Caudate nucleus (tissue), 63 donors: ENCODE measurements at places on chromosomes 7 and 10.

DNA sequence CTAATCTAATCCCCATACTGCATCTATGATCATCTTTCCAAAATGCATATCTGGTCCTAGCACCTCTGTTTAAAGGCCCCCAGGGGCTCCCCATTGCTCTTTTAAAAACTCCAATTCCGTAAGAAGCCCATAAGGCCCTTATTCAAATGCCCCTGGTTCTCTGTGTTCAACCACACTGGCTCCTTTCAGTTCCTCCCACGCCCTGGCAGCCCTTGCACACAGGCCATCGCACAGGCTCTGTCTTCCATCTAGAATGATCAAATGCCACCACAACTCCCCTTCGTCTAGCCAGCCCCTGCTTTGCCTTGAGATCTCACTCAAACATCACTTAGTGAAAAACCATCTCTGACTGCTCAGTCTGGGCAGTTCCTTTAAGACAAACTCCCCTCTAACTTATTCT lies 112.9 kb upstream of the LYZL2 start:
- DNase-seq: no peak

- DNase-seq: no peak
Observed at GRCh38 chr10:30758338-30758737, 128.8 kb upstream of the LYZL2 start.

DNA sequence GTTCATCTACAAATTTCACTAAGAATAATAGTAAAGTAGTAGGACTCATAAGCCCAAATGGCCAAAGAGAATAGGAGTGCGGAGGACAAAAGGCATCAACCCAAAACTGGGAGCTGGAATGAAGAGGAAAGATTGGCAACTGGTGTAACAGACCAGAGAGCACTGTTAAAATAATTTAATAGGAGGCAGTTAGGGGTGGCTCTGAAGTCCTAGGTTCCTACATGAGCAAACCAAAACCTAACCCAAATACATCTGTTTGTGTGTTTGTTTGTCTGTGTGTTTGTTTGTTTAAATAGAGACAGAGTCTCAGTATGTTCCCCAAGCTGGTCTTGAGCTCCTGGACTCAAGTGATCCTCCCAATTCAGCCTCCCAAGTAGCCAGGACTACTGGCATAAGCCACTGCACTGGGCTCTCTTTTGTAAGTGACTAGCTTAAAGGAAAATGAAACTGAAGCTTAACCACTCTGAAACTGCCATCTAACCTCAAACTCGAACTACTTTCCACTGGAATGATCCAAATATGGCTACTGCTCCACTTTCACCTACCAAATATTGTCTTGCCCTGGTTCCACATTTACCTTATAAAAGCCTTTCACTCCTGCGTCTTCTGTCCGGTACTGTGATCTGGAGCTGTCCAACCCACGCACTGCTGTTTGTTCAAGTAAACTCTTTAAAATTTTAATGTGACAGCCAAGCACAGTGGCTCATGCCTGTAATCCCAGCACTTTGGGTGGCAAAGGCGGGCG lies 94.9 kb downstream of the AKR1D1 start:
- DNase-seq: no peak

DNA sequence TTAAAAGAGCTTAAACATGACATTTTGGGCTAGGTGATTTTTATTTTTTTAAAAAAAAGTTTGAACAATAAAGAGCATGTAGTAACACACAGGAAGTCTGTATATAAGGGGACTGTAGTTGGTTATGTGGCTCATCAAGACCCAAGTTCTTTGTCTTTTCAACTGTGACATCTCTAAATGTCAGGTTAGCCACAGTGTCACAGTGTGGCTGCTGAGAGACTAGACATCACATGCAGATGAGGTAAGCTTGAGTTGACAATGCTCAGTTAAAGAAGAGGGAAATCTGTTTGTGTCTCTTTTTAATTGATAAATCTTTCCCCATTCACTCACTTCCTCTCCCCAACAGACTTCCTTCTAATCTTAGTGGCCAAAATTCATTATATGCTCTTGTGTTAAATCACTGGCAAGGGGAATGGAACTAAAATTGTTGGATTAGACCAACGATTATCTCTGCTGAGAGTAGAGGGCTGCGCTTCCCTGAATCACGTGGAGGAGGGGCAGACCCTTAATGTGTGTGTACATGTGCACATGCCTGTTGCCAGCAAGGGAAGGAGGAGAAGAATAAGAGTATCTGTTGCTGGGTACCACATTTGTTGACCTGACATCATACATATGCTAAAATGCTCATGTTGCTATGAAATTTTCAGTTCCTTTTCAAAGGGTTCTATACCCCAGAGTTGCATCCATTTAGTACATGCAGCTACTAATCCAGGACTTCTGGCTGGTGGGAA lies 78.3 kb downstream of the MMRN2 start:
- DNase-seq: no peak

DNA sequence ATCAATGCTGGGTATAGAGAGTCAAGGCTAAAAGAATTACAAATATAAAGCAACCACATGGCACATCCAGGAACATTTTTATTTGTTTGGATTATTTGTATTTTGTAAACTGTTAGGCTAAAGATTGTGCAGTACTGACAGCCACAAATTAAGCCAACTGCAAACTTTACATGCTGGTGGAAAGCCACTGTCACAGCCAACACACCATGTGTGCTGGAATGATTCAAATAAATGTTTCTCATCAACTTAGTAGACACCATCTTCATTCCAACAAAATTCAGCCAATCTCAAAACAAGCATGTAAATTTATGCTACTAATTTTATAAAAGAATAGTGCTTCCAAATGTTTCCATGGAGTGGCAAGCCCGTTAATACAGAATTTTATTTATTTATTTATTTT lies 211.8 kb downstream of the ELMO1 start:
- no peak for DNase-seq

GRCh38 chr10:26781797-26782196 lies 79.0 kb downstream of the ABI1 start:
- no peak for DNase-seq

DNA sequence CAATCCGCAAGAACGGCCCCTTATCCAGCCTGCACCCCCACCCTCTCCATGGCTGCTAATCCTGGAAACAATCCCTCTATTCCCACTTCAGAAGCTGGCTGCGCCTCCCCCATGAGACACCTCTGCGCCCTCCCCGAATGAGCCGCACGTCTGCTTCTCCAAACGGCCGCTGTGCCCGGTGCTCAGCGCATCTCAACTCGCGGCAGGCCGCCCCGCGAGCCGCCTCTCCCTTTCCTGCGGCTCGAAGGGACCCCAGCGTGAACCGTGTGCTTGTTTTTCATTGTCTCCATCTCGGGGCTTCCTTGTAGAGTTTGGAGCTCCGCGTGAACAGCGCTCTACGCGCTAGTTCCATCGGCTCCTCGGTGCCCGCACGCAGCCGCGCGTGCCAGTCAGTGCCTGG lies 20.8 kb upstream of the FXYD4 start:
- DNase-seq: no peak

GRCh38 chr10:48694371-48695030 lies 9.8 kb downstream of the WDFY4 start:
- DNase-seq: no peak

DNA sequence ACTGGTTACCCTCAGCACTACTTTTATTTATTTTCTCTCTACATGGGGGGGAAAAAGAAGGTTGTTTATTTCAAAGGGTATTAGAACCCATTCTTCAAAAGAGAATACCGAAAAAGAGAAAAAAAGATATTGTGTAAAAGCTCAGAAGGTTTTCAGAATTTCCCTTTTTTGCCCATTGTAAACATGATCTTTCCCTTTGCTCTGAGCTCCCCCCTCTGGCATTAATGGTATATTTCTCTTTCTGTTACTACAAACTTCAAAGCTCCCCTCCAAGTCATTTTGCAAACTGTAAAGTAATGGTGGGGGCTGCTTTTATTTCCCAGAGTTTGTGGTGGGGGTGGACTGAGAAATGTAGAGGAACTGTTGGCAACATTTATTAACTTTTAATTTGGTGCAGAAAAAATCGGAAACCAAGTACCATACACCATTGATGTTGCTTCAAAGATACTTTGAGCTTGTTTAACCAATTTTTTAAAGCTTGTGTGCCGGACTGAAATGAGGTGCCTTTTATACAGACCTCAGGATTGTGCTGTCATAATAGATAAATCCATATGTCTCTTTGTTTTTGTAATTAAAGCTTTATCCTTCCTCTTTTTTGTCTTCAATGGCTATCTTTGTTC lies 181.5 kb downstream of the EXOC4 start:
- DNase-seq: no peak

DNA sequence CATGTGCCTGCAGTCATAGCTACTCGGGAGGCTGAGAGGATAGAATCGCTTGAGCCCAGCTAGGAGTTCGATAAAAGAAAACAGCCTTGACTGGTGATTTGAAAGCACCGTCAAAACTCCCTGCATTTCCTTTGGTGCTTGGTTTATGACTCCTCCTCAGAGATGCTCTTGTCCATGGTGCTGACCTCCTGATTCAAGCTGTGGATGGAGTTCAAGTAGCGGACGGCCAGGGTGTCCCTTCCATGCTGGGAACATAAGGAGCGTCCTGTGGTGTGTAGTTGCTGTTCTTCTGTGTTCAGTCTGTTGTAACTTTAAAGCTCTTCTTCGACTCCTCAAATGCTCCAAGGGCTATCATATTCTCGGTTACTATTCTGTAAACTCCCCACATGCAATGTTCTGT lies 382.5 kb upstream of the KIAA1217 start:
- DNase-seq: no peak

DNA sequence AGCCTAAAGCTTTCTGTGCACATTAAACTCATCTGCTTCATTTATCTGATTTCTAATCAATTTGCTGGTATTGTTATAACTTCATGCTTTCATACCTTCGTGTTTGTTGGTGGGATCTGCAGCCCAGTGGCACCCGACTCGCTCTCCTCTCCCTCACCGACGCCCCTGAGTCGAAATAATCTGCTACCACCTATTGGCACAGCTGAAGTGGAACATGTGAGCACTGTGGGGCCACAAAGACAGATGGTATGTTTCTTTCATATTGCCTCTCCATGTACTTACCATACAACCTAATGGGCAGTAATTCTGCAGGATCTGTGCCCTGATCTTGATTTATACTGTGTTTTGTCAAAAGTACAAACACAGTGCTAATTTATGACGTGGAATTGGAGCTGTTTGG lies 12.4 kb downstream of the DNAJC9 start:
- no peak for DNase-seq

DNA sequence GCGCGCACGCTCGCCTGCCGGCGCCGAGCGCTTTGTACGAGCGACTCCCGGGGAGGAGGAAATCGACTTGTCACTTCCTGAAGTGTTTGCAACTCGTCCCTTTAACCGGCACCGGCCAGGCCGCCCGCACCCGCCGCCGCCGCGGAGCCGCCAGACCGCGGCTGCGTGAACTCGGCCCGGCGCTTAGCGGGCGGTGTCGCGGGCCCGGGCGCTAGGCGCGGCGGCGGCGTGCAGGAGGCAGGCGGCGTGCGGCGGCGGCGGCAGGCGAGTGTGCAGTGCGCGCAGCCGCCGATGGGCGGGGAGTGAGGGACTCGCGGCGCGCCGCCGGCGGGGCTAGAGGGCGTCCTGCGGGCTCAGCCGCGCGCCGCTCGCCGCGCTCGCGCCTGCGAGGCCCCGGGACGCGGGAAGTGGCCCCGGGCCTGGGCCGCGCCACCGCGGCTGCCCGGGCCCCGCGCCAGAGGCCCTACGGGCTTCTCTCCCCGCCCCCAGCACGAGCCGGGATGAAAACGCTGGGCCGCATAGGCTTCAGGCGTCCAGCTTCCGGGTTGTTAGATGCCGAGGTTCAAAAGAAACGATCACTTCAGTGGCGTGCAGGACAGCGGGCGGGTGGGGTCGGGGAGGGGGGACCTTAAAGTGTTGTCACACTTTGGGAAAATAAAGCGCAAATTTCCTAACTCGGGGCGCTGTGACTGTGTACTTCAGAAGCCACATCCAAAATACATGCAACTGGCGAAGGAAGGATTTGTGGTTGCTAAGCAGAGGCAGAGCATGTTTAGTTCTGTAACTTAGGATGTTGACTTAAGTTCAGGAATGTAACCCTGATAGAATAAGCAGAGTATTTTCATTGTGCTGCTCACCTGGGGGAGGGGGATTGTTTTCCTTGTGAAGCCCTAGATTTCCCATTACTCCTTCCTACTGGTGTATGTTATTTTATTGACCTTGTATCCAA lies at the start of gene FAM53B:
Gene FAM53B, minus strand, starts transcription at position 277 of the 949 bp plus-strand sequence. CDS start 37,665 bp downstream, outside the sequence.
- DNase-seq: peak; percentile 70

DNA sequence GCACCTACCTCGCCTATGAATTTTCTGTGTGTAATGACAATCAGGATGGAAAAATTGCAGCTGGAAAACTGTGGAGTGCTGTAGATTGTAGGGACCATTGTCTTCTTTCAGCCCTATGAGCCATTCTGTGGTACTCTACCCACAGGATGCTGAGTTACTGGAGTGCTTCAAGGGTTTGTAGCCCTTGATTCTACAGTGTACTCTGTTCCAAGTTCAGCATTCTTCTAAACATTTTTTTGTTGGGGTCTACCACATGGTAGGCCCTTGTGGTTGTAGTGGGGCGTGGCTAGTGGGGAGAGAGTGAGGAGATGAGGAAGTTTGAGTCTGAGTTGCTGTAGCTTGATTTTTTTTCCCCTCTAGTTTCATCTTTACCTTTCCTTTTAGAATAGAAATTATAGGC lies 33.5 kb downstream of the REEP3 start:
- no peak for DNase-seq

DNA sequence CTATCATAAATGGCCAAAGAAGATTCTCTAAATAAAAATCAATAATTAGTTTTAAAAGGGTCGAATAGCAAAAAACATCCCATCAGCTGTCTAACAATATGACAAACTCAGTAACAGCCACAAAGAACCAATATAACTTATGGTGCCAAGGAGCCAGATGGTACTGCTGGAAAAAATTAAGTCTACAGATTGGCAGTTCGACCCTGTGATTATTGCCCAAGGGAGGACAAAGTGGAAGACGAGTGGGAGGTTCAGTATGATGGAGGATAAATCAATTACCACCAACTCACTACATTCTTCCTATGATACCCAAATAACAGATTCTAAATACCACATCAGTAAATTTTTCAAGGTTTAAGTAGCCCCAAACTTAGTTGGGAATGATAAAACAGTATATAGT lies 49.0 kb downstream of the SKAP2 start:
- no peak for DNase-seq

DNA sequence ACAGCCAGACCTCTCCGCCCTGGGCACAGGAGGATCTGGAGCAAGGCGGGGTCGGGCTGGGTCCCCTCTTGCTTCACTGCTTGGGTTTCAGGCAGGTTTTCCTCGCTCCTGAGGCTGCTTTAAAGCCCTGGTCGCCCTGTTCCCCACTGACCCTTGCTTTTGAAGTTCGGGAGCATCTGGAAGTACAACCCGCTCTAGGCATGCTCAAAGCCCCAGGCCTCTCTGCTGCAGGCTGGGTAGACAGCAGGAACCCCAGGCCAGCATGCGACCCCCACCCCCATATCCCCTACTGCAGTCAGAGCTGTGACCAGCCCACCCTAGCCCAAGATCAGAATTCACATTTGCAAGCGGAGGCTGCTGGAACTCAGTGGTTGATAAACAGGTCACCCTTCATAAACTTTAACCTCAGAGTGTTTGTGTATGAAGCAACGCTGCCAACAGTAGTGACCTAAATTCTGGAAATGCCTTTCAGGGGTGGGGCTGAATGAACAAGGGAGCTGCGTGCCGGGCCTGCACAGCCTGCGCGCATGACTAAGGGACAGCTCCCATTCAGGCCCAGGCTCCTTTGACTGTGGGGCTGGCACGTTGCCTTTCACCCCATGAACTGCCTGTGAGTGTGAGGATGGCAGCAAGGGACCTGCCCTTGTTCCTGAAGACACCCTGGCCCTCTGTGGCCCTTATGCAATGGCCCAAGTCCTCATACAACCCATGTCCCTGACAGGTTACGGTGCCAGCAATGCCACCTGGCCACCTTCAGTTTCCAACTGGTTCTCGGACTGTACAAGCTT lies 52.5 kb downstream of the PROSER2 start:
- DNase-seq: no peak

GRCh38 chr10:62498271-62498670 lies 124.1 kb downstream of the ZNF365 start:
- DNase-seq: no peak
